ENCODE measurements at places on chromosomes 1 and 21. TPM values are rescaled to one million over a fixed set of nuclear protein-coding genes. Genes with fewer than 3 reads are reported as not detected.

The PTGER3 gene
- total RNA-seq = 1.2 TPM

- no peak for DNase-seq
Measured at GRCh38 chr1:246602194-246602593, 35.9 kb downstream of the CNST start.

DNA sequence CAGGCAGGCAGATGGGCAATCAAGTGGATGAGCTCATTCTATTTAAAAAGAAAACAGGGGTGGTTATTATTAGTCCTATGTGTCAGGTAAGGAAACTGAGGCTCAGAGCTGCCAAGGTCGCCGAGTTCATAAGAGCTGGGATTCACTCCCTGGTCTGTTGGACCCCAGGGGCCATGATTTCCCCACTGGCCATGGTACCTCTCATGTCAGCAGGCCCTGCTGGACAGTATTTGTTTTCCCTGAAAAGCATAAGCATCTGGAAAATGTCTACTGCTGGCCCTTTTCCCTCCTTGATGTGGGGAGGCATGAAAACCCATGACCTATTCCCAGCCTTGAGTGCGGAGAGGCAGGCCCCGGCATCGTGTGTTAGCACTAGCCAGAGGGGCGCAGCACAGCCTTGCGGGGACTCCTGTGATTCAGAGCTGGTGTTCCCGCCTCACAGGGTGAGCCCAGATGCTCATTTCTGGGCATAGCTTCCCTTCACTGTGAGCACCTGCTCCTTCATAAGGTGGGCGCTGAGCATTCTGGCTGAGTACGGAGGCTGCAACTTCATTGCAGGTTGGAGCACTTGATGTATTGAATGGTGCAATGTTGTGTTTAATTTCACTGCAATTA lies 617.5 kb downstream of the PTPRU start:
- no peak for DNase-seq

DNA sequence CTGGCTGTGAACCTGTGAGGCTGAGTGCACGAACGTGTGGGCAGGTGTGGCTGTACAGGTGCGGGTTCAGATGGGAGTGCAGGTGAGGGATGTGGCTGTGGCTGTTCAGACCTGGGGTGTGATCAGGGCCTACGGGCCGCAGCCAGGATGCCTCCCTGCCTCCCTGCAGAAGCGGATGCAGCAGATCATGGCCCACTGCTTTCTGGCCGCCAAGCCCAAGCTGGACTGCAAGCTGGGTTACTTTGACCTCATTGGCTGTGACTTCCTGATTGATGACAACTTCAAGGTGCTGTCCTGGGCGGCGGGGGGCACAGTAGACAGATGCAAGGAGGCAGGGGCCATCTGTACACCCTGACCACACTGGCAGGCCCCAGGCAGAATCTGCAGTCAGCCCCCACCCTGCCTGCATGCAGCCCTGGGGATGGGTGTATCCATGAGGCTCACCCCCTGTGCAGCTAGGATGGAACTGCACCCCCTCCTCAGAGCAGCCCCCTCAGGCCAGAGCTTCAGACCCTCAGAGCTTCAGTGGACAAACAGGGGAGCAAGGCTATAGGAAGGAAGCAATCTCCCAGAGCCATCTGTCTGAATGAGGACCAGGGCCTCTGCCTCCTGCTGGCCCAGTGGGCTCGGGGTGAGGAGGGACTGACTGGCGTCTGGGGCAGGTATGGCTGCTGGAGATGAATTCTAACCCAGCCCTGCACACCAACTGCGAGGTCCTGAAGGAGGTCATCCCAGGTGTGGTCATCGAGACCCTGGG lies 9.8 kb downstream of the TNFRSF18 start:
- no peak for DNase-seq

GRCh38 chr21:38401191-38401926 lies 96.9 kb downstream of the ERG start:
- DNase-seq = no peak

The ALDH4A1 gene
- 30.3 TPM for total RNA-seq

DNA sequence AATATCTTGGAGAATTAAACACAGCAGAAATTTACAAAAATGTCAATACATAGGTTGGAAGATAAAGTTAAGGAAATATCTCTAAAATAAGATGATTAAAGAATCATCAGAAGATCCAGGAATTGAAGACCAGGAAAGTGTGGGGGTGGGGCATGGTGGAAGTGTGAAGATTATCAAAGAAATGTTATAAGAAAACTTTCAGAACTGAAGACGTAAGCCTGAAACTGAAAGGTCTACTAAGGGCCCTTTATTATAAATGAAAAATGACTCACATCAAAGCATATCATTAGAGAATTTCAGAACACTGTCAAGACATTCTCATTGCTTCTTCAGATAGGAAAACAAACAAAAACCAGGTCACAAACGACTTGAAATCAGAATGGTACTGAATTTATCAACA lies 92.4 kb upstream of the DPT start:
- no peak for DNase-seq

The PLA2G2F gene
- total RNA-seq = not detected

The MYOM3 gene
- total RNA-seq = 0.36 TPM

The CFHR3 gene
- total RNA-seq = 0.52 TPM

GRCh38 chr1:1779691-1780597 lies 1.7 kb upstream of the NADK start:
- DNase-seq = peak; percentile 63

GRCh38 chr21:42850866-42851391 lies 28.4 kb downstream of the WDR4 start:
- peak; percentile 91 for DNase-seq

DNA sequence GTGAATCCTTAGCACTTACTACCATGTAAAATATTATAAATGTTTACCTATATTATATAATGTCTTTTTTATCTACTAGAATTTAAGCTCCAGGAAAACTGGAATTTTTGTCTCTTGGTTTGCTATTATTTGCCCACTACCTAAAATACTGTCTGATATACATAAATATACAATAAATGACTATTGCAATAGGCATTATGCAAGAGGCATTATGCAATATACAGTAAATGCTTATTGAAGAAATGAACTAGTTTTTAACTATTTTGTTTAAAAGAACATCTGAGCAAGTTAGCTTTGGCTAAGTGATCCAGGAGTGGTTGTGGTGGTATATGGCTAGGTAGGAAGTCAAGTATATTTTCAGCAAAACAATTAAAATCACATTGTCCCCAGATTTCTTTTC lies 640.2 kb upstream of the PKN2 start:
- no peak for DNase-seq

The ATP1A4 gene
- 0.61 TPM for total RNA-seq

DNA sequence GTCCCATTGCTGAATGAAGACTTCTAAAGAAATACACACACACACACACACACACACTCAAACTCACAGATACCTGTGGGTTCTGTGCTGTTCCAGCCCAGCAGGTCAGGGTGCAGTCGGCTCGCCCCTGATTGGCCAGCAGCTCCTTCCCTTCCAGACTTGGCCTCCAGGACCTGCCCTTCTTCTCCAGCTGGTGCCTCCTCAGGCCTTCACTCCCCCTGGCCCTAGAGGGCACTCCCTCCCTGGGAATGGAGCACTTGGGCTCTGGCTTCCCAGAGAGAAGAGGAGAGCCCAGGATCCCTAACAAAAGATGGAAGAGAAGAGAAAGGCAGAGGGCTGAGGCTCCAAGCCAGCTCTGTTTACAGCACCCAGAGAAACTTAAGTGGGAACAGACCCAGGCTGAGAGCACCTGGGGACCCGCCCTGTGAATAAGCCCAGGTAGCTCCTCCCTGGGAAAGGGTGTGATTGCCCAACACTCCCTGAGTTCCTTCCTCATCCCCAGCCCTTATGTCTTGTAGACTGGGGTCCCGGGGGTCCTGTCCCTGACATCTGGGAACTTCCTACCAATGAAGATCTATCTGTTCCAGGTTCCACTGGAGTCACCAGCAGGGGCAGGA lies at the start of gene PGLYRP3:
Gene PGLYRP3, minus strand, starts transcription at position 383 of the 617 bp plus-strand sequence. CDS start 2,287 bp downstream, outside the sequence.
- no peak for DNase-seq

- DNase-seq = no peak
Measured at GRCh38 chr1:169263059-169263458, 104.5 kb downstream of the NME7 start.

DNA sequence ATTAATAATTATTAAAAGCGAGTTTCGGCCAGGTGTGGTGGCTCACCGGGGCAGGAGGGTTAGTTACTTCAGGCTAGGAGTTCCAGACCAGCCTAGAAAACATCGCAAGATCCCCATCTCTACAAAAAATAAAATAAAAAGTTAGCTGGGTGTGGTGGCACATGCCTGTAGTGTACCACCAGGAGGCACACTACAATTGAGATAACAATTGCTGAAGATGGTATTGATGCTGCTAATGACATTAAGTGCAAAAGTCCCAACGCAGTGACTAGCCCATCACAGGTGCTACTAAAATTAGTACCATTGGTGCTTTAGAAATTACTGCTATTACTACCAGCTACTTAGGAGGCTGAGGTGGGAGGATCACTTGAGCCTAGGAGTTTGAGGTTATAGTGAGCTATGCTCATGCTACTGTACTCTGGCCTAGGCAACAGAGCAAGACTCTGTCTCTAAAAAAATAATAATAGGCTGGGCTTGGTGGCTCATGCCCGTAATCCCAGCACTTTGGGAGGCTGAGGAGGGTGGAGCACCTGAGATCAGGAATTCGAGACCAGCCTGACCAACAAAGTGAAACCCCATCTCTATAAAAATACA lies 156.6 kb downstream of the GREM2 start:
- no peak for DNase-seq

- DNase-seq = no peak
Measured at GRCh38 chr21:15626031-15626430, 103.8 kb upstream of the USP25 start.

DNA sequence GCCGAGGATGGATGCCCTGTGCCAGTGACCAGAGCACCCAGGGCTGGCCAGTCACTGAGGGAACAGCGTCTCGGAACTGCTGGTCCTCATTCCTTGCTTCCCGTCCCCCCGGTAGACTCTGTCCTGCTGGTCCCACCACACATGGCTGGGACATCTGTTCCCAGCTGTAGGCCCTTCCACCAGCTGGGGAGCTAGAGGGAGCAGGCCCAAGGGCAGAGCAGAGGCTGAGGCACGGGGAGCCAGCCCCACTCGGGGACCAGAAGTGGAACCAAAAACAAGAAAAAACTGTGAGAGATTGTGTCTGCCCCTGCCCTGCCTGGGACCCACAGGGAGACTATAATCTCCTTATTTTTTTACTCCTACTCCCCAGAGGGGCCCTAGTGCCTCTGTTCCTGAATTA lies 23.8 kb downstream of the ATP8B2 start:
- DNase-seq = no peak

DNA sequence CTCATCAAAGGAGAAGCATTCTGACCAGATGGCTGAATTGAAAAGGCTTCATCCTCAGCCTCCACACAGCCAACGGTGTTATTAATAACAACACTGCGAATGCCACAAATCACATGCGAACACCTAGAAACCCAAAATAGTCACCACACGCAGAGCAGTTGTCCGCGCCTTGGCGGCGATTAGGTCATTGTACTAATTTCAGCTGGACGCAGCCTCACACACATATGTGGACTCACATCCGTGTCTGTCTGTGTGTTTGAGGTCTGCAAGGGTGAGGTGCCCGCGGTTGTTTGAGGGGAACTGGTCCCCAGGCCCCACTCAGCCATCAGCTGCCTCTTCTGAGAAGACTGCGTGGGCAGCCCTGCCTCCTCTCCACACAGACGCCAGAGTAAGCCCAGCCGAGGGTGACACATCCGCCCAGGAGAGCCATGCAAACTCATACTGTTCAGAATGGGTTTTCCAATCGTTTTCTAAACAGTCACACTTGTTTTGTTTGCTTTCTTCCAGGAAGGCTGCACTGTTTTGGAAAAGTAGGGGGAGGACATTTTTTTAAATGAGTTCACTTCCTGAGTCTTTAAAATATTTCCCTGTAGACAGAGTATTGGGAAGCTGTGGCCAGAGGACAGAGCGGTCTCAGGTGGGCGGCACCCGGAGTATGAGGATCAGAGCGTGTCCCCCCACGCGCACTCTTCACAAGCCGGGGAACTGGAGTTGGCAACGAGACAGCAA lies 53.4 kb downstream of the TOMM20 start:
- no peak for DNase-seq

- DNase-seq = no peak
Measured at GRCh38 chr1:94828251-94828650, 8.1 kb downstream of the SLC44A3 start.

- DNase-seq = no peak
Measured at GRCh38 chr1:174052621-174053020, 30.5 kb upstream of the RC3H1 start.

GRCh38 chr1:162375463-162375862 lies 1.2 kb downstream of the SPATA46 start:
- DNase-seq = no peak

The MATN1 gene
- total RNA-seq = 0.28 TPM

The GBP3 gene
- total RNA-seq = not detected

GRCh38 chr1:36322041-36322785 lies 1.2 kb downstream of the EVA1B start:
- DNase-seq = peak; percentile 80

The MYOG gene
- not detected for total RNA-seq

GRCh38 chr1:92307980-92308379 lies 9.1 kb downstream of the RPAP2 start:
- no peak for DNase-seq

- no peak for DNase-seq
Measured at GRCh38 chr1:28503117-28503516, 2.7 kb upstream of the RCC1 start.

- no peak for DNase-seq
Measured at GRCh38 chr1:117284399-117285215, 73.9 kb upstream of the VTCN1 start.

The NR5A2 gene
- total RNA-seq = 11.7 TPM

DNA sequence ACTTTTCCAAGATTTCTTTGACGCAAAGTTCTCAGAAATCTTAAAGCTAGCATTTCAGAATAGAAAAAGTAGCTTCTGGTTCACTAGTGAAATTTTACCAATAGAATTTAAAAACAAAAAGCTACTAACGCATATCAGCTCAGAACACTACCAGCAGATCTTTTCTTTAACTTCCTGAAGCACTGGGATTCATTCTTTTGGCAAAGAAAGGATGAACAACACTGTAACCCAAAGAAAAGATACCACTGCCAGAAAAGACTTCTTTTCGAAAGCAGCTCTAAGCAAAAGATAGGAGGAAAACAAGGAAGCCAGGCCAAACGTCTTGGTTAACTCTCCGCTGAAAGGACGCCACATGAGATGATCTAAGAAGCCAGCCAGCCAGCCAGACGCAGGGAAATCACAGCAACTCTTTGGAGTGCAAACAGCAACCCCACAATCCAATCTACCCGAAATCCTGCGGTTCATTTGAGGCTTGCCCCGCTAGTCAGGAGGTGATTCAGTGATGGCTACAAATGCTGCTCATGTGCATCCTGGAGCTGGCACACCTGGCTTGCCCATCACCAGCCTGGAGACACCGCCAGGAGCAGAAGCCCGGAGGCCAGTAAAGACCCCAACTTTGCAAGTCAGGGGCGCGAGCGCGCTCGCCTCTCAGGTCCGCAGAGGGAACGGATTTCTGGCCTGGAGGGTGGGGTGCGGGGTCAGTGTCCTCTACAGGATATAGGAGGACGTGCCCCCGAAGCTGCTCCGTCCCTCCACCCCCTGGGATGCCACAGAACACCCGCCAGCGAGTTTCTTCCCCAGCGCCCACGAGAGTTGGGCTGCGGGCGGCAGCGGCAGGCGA lies 812 bp downstream of the NBPF1 start:
- no peak for DNase-seq

Measured in H1 (cell line).